ENCODE measurements at places on chromosomes 3 and 15.

GRCh38 chr3:14143271-14144225 is 18.7 kb downstream of the TMEM43 start:
- DNase-seq: peak; percentile 97

GRCh38 chr3:45214061-45214680 is 11.9 kb downstream of the TMEM158 start:
- no peak for DNase-seq

- DNase-seq: no peak
These were observed 102.8 kb downstream of the SOX14 start for GRCh38 chr3:137866933-137867332.

- DNase-seq: no peak
These were observed 59.5 kb downstream of the AMOTL2 start for GRCh38 chr3:134314588-134315285.

DNA sequence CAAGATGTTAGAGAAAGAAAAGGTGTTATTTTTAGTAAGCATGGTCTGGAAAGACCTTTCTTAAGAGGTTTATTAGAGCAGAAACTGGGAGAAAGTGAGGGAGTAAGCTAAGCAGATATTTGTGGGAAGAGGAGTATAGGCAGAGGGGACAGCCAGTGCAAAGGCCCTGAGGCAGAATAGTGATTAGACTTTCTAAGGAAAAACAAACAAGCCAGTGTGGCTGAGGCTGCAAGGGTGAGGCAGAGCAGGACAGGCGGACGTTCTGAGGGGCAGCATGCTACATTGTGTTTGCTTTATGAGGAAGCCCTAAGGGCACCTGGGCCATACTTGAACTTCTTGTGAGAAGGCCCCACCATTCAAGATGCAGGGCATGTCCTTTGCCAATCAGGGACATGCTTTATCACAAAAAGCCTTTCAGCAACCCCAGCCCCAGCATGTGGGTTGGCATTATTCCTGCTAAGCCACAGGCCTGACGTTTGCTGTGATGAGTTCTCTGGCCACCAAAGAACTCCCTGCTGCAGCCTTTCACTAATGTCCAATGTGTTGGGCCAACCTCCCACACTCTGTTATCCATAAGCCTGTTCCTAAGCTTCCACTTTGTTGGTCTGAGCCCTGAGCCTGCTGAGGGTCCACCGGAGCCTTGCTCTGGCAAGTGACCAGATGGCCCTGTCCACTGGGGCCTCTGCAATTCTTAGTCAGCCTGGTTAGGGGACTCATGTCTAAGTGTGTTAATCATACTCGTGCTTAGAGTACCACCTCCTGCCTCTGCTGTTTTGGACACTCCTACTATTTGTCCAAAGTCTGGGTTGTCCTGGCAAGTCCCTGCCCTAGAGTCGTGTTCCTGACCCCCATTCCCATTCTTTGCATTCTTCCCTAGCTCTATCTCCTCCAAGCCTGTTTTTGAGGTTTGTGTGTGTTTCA is 209.9 kb upstream of the CTNNB1 start:
- no peak for DNase-seq

DNA sequence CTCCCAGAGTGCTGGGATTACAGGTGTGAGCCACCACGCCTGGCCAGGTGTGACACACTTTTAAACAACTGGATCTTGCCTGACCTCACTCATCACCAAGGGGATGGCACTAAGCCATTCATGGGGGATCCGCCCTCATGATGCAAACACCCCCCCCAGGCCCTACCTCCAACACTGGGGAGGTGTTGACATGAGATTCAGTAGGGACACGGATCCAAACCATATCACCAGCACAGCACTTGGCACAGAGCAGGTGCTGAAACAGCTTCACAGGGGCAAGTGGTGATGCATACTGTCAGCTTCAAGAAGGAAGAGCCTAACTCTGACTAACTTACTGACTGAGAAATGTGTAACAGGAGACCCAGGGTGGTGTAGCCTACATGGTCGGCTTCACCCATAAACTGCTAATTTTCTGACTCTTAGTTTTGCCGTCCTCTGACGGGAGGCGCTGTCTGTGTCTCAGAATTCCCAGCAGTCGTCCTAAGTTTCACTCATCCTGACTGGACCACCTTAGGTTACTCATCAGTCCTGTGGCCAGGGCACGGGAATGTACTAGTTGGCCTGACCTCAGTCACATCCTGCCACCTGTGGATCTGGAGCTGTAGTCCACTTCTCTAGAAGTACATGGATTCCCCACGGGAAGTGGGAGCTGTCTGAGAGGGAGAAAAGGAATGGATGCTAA is 81.9 kb upstream of the PLXNA1 start:
- DNase-seq: no peak

- no peak for DNase-seq
These were observed 36.9 kb downstream of the PLSCR1 start for GRCh38 chr3:146507331-146508120.

GRCh38 chr15:101255051-101255395 is 3.2 kb upstream of the CHSY1 start:
- DNase-seq: no peak

DNA sequence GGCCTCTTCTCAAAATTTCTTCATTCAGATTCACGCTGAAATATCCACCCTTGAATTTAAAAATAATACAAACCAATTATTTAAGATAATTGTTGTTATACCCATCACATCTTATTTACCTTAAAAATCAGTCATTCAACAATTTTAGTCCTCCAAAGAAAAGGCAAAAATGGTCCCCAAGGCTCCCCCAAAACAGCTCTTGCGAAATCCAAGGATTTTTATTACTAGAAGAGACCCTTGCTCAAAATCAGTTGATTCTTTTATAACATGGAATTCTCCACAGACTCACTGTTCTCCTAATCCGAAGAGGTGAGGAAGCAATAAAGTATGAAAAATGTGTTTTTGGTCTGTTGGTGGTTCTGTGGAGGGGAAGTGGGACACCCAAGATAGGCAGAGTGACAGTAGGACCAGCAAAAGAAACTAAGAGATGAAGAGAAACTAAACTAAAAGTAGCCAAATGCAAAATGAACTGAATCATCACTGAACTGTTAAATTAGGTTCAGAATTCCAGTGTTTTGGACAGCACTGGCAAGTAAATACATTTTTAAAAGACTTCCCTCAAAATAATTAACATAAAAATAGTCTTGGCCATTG is 19.1 kb upstream of the PLCH1 start:
- DNase-seq: no peak

- peak; percentile 80 for DNase-seq
These were observed 1.4 kb downstream of the LOXL1 start for GRCh38 chr15:73927476-73928240.

DNA sequence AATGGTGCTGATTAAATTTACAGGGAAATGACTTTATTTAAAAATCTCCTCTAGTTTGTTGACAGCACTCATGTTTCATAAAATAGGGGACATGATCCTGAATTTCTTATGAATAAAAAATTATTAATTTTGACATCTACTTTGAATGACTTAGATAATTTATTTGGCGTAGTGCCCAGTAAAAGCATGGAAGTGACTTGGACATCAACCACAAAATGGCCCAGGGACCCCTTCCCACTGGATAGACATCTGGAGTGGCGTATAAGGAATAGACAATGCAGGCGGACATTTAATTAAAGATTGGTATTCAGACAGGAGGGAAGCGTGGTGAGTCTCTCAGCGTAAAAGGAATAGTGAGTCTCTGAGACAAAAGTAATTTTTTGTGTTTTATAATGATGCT is 79.8 kb downstream of the ADAMTSL3 start:
- no peak for DNase-seq

GRCh38 chr3:153897842-153898241 is 223.3 kb upstream of the ARHGEF26 start:
- no peak for DNase-seq

DNA sequence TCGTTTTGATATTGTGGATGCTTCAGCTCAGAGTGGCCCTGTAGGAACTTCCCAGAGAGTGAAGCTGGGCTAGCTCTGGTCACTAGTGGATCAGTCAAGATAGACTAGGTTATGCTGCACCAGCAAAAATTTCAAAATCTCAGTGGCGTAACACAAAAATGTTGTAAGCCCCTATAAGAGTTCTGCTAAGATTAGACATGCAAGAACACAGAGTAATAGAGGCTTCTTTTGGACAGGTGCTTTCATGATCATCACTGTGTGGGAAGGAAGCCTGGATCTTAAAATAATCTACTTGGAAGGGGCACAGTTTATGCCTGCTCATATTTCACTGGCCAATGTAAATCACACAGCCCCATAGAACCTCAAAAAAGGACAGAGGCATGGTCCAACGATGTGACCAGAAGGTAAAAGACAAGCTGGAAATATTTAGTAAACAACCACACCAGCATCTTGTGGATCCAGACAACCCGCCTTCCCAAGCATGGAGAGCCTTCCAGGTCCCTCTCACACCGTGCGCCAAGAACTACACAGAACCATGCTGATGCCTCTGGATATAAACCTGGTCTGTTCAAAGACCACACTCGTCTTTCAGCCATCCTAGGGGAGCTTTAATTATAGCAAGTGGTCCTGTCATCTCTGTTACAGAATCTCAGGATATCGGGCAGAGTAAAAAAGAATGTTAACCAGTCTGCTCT is 554.3 kb downstream of the EPHB1 start:
- no peak for DNase-seq

DNA sequence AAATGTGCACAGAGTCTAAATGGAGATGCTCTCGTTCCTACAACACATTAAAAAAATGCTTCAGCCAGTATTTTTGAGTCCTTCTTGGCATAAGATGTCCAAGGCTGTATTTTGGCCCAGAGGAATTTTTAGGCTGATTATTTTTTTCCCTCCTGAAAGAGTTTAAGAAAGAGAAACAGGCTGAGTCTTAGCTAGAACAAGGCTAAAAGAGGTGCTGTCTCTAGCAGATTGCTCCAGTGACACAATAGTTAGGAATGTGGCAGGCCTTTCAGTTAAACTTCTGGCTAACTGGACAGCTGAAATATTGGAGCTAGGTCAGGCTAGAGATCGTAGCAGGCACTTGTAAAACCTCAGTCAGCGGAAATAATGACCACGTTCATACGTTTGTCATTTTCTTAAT is 271.4 kb upstream of the RARB start:
- DNase-seq: peak; percentile 88

GRCh38 chr3:43872301-43872700 is 181.6 kb downstream of the ABHD5 start:
- DNase-seq: peak; percentile 67

- no peak for DNase-seq
These were observed 126.8 kb downstream of the PEAK1 start for GRCh38 chr15:77292969-77293558.

GRCh38 chr3:133570139-133570936 is 3.1 kb upstream of the CDV3 start:
- DNase-seq: peak; percentile 81

DNA sequence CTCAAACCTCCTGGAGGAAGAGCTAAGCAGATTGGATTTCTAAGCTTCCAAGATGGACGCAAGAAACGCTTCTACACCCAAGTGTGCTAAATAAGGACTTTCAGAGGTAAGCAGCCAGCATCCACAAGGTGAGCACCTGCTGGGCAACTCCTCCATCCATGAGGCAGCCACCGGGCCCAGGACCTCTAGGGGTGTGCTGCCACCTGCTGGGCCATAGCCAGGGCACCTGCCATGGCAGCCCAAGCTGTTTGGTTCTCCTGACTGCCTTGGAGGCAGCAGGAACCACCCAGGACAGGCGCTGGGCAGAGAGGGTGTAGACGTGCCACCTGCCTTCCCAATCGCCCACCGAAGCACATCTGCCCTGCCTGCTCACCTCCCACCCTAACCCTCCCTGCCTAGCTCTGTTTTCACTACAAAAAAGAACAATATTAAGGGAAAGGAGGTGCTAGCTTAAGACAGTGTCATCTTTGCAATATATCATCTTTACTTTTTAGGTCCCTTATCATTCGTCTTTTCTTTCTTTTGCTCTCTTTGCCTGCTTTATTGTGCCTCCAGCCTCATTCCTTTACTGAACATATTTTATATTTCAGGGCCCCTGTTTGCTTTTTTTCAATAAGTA is 12.9 kb downstream of the C15orf62 start:
- peak; percentile 19 for DNase-seq

GRCh38 chr15:49380912-49381311 is 42.1 kb upstream of the FGF7 start:
- DNase-seq: no peak

DNA sequence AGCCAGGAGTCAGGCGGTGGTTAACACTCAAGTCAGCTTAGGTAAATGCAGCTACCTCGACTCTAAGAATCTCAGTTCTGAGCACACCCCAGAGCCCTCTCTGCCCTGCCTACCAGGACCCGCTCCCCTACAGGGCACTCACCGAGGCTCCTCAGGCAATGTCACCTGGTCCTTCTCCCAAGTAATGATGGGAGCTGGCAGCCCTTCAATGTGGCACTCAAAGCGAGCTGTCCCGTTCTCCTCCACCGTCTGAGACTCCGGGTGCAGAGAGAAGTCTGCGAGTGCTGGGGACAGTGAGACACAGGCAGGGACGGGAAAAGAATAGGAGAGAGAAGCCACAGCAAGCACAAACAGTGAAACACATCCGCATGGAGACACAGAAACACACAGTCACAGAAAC is 12.7 kb downstream of the IGDCC4 start:
- DNase-seq: no peak

GRCh38 chr3:53328746-53329145 is 18.6 kb downstream of the DCP1A start:
- no peak for DNase-seq

DNA sequence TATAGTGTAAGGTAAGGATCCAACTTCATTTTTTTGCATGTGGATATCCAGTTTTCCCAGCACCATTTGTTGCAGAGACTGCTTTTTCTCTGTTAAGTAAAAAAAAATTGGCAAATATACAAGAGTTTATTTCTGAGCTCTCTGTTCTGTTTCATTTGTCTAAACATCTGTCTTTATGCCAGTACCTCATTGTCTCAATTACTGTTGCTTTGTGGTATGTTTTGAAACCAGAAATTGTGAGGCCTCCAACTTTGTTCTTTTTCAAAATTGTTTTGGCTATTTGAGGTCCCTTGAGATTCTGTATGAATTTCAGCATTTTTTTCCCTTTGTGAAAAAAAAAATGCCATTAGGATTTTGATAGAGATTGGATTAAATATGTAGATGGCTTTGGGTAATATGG is 150.5 kb downstream of the MINAR1 start:
- DNase-seq: no peak

DNA sequence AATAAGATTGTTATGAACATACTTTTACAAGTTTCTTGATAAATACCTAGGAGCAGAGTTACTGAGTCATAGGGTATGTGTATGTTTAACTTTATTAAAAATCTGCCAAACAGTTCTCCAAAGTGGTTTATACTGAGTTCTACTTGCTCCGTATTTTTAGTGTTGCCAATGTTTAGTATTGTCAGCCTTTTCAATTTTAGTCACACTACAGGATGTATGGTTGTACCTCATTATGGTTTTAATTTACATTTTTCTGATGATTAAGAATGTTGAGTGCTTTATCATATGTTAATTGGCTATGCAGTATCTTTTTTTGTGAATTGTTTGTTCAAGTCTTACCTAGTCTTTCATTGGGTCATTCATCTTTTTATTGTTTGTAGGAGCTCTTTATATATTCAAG is 4.3 kb downstream of the TMOD3 start:
- no peak for DNase-seq
